ENCODE measurements at places on chromosomes 11 and 22.

DNA sequence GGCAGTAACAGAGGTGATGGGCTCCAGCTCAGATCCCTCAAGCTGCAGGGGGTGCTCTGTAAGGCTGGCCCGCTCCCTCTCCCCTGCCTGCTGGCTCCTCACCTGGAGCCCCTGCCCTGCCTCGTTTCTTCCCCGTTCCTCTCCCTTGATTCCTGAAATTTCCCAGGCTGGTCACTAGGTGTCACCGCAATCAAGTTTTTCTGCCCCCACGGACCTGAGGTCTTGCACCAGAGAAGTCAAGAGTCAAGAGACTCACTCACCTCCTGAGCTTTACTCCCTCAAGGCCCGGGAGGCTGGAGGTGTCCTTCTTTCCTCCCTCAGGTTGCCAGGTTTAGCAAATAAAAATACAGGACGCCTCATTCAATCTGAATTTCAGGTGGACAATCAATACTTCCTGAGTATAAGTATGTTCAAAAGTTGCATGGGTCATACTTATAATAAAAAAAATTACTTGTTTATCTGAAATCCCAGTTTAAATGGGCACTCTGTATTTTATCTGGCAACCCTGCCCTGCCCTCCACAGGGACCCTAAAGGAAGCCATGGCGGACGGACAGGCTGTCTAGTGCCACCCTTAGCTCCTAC, 69.2 kb downstream of the SCUBE1 start:
- DNase-seq: no peak

DNA sequence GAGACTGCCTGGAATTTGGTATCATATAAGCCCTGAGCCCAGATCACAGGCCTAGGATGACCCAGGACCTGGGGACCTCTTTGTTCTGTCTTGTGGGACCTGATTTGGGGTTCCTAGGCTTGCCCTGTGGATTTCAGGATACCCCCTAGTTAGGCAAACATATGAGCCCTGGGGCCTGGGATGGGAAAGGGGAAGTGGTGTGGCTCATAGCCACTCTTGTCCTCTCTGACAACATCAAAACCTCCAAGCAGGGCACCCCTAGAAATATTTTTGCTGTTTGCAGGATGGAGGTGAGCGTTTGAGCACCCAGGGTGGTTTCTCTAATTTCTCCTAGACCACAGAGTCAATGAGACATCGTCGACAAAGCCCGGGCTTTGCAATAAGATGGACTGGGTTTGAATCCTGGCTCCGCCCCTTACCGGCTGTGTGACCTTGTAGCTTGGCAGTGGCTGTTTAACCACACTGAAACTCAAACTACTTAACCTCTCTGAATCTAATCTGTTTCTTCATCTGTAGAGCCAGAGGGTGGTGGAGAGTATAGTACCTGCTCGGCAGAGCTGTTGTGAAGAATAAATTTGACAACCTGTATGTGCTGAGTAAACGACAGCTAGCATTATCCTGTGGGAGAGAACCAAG, 5.3 kb upstream of the LRRC10B start:
- no peak for DNase-seq

DNA sequence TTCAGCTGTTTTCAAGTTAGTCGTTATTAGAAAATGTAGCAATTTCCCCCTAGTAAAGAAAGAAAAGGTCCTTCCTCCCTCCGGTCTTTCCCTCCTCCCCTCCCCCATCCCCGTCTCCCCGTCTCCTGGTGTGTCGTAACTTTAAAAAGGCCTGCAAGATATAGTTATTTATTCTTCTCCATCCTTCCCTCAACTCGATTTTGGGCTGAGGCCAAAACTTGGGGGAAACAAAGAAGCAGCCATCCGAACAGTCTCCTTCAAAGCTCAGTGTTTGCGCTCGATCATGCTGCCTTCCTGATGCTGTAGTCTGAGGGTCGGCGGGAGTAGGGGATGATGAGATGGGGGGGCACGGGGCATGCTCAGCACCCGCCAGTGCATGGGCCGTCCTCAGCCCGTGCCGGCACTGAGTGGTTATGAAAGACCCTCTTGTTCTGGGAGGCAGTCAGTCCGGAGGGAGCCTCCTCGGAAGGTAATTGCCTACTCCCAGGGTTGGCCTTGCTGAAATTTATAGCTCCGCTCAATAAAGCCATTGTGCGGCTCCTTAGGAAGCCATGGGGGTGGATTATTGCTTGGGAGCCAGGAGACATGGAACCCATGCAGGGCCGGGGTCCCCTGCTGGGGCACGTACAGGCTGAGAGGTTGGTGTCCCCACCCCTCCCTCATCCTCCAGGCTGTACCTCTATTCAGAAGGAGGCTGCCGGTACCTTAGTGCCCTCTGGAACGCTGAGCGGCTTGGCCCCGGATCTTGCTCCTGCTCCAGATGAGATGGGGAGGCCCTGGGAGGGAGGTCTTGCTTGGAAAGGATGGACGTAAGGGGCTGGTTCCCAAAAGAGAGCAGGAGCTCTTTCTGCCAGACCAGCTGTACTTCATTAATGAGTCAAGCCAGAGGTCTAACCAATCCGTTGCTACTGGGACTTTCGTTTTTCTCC, 212.7 kb upstream of the CADM1 start:
- no peak for DNase-seq

DNA sequence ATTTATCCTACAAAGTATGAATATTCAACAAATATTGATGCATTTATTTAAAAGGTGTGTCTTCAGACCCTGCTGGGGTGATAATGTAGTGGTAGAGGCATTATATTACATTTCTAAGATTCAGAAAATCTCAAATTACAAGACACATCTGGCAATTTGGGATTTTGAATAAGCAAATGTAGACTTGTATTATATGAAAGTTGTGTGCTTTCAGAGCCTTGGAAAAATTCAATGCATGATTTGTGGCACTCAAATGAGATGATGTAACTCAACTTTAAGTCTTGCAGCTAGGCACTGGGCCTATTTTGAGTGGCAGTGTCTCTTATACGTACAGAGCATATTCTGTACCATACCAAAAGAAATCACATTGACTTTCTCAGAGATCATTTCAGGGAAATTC, 214.4 kb downstream of the ETS1 start:
- no peak for DNase-seq

- DNase-seq: no peak
Observed at GRCh38 chr11:27773884-27774283, 73.6 kb upstream of the BDNF start.

DNA sequence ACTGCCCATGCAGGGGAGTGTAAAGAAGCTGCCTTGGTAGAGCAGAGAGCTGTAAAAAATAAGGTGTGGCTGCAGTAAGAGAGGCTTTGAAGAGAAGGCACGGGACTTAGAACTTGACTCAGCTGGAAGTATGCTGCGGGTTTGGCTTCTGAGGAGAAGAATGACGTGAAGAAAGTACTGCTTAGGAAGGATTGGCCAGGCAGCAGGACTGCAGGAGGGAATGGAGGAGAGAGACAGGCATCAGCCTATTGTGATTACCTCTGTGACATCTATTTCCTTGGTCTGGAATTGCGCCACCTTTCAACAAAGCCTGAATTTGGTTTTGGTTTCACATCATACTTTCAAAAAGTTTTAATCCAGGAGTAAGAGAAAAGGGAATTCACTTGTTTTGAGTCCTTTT, 22.5 kb downstream of the PRRG4 start:
- DNase-seq: no peak

GRCh38 chr22:49825944-49826602, 1.6 kb downstream of the BRD1 start:
- no peak for DNase-seq

- DNase-seq: no peak
Observed at GRCh38 chr11:113278481-113278880, 35.9 kb upstream of the TTC12 start.

- no peak for DNase-seq
Observed at GRCh38 chr11:26088391-26088790, 243.5 kb upstream of the ANO3 start.

- DNase-seq: no peak
Observed at GRCh38 chr11:47499614-47500013, 50.7 kb upstream of the RAPSN start.

DNA sequence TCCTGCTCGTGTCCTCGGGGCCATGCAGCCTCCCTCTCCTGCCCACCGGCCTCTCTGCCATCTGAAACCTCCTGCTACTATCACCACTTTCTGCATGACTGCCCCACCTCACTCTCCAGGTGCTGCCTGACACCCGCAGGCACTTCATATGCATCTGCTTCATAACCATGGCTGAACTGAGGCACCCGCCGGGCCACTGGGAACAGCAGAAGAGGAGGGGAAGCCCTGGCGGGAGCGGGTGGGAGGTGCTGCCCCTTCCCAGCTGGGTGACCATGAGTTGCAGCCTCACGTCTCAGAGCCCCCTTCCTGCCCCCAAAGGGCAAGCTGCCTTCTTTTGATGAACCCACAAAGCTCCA, 21.7 kb upstream of the PICK1 start:
- no peak for DNase-seq

GRCh38 chr11:19519912-19520641, 192.6 kb upstream of the NAV2 start:
- DNase-seq: no peak

GRCh38 chr11:133524488-133524887, 7.8 kb downstream of the OPCML start:
- no peak for DNase-seq

- no peak for DNase-seq
Observed at GRCh38 chr11:70525006-70525405, 126.7 kb downstream of the CTTN start.

- DNase-seq: no peak
Observed at GRCh38 chr11:110340436-110340835, 44.0 kb upstream of the RDX start.

- DNase-seq: no peak
Observed at GRCh38 chr11:134509381-134510232, 97.6 kb upstream of the B3GAT1 start.

GRCh38 chr11:112581747-112582146, 321.1 kb upstream of the PLET1 start:
- no peak for DNase-seq

DNA sequence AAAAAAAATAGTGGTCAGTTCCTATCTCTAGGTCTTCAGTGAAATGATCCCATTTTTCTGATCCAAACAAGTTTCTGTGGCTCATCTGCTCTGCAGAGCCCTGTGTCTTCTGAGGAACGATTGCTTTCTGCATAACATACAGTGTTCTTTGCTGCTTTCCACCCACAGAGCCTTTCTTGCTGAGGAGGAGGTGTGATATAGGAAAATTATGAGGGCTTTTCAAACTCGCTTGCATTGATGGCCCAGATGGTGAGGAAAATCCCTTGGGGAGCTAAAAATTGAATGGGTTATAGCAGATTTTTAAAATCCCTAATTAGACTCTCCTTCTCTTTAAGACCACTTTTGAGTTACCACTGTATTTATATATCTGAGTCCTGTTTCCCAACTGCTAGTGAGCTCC, 31.3 kb downstream of the JAM3 start:
- DNase-seq: no peak

GRCh38 chr11:10778217-10778970, 27.3 kb downstream of the CTR9 start:
- DNase-seq: no peak

DNA sequence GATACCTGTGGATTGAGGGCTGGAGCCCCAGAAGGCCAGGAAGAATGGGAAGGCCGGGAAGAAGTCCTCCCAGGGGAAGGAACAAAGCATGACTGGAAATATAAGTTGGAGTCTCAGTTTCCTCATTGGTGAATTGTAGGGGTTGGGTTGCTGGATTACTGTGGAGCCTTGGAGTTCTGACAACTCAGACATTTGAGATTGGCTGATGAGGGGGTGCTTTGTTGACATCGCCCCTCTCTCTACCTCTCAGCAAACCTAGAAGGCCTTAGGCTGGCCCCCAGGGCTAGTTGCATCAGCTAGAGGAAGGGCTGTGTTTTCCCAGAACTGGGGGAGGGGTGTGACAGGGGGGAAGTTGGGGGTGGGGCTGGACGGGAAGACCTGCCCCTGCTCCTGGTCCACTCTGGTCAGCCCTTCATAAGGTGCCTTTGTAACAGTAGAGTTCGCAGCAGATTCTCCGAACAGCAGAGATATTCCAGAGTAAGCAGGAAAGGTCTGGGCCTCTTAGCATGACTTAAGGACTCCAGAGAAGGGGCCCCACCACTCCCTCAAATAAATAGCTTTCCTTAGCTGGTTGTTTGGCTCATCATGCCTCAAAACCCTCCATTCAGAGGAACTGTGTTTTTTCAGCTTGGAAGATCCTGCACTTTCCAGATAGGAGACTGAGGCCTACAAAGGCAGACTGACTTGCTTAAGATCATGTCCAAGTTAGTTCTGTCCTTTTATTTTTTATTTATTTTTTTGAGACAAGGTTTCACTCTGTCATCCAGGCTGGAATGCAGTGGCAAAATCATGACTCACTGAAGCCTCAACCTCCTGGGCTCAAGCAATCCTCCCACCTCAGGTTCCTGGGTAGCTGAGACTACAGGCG, 12.5 kb upstream of the THRSP start:
- no peak for DNase-seq

DNA sequence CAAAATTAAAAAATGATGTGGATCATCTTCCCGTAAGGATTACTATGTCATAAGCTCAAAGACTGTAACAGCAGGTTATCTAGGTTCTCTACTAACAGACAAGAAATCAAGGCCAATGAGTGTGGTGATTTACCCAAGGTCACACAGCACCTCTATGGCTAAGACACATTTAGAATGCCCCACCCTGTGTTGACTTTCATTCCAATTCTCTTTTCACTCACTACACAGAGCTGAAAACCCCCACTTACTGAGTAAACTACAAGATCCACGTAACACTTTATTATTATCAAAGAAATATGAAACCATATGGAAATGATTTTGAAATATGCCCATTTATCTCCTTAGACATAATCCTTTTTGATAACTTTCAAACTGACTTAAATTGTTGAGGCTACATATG, 4.8 kb upstream of the PRSS23 start:
- no peak for DNase-seq

DNA sequence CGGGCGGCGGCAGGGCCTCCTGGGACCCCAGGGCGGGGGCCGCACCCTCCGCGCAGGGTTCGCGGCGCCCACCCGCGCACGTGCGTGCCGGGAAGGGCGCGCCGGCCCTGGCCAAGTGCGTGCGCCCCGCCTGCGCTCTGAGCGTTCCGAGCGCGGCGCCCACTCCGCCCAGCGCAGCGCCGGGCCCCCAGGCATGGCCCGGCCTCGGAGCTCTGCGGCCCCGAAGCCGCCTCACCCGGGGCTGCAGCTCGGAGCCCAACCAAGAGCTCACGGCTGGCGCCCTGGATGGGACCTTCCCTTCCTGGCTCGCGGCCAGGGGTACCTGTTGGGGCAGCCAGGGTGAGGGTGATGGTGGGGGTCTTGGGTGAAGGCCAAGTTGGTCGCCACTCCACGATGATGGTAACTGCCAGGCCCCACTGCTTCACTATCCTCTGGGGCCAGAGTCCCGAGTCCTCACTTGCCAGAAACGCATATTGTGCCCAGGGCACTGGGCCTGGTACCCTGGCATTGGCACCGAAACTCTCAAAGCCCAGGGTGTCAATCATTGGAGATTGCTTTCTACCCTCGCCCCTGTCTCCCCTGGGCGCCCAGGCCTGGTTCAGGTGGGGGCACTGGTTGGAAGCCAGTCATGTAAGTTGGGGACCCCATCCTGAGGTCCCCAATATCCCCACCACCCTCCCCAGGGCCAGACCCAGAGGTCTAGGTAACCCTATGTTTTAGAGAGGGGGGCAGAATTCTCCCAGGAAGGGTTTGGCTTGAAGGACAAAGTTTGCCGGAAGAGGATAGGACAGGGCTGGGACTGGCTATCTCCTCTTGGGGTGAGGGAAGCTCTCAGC, 882 bp downstream of the ANO1 start:
- no peak for DNase-seq

GRCh38 chr11:35951680-35952079, 7.8 kb downstream of the LDLRAD3 start:
- DNase-seq: no peak

Data from smooth muscle cell of the brain vasculature (primary cell).